ENCODE measurements at places on chromosomes 13 and 19.

GRCh38 chr19:7187605-7188339 lies 106.4 kb downstream of the INSR start:
- DNase-seq, result no peak

GRCh38 chr19:50710094-50710493 lies 9.5 kb downstream of the SHANK1 start:
- DNase-seq, result no peak

DNA sequence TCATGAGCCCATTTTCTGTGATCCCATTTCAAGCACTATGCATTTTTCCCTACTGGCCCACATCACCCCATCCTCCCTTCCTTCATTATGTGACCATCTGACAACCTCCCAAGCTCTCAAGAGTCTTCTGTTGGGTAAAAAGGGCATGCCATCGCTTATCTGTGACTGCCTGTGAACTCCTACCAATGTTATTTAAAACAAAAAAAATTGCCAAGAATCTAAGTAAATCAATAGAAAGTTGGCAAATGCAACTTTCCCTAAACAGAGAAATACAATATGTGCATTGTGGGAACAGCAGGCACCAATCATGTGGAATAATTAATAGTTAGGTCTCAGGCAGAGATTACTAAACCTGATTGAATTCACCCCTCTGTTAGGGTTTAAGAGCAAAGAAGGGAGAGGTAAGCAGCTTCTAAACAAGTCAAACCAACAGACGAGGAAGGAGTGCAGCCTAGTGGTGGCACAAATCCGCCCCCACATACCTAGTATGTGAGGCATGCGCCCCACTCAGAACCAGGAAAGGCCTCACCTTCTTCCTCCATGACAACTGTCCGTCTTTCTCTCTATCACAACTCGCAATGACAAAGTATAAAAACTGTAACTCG lies 29.8 kb downstream of the DZIP1 start:
- no peak for DNase-seq

DNA sequence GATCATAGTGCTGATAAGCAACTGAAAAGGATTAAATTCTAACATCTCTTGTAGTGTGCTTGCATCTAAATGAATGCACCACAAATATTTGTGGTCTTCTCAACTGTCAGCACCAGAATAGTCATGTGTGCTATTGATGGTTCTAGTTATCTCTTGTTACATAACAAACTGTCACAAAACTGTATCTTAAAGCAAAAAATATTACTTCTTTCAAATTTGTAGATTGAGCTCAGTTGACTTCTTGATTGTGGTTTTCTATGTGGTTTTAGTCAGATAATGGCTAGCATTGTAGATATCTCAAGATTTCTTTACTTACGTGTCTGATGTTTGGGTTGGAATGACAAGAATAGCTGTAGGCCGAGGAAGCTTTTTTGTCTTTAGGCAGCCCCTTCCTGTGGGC lies 431.3 kb downstream of the SLITRK6 start:
- no peak for DNase-seq

DNA sequence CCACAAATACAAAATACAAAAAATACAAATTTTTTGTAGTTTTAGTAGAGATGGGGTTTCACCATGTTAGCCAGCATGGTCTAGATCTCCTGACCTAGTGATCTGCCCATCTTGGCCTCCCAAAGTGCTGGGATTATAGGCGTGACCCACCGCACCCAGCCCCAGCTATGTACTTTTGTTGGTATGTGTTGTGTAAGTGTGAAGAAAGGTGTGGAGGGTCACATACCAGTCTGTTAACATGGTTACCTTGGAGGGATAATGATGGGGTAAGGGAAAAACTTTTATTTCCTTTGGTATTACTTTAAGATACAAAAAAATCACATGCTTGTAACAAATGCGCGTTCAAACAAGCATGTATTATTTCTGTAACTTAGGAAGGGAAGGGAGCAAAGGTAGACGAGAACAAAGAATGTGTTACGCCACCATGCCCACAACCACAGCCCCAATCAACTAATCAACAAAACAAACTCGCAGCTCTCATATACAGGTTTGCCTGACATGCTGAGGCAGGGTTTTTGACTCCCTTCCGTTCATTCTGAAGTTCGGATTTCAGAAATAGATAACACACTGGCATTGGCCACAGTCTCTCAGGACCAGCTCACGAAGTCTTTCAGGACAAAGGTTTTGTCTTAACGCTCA lies 13.5 kb upstream of the VWA8 start:
- no peak for DNase-seq

DNA sequence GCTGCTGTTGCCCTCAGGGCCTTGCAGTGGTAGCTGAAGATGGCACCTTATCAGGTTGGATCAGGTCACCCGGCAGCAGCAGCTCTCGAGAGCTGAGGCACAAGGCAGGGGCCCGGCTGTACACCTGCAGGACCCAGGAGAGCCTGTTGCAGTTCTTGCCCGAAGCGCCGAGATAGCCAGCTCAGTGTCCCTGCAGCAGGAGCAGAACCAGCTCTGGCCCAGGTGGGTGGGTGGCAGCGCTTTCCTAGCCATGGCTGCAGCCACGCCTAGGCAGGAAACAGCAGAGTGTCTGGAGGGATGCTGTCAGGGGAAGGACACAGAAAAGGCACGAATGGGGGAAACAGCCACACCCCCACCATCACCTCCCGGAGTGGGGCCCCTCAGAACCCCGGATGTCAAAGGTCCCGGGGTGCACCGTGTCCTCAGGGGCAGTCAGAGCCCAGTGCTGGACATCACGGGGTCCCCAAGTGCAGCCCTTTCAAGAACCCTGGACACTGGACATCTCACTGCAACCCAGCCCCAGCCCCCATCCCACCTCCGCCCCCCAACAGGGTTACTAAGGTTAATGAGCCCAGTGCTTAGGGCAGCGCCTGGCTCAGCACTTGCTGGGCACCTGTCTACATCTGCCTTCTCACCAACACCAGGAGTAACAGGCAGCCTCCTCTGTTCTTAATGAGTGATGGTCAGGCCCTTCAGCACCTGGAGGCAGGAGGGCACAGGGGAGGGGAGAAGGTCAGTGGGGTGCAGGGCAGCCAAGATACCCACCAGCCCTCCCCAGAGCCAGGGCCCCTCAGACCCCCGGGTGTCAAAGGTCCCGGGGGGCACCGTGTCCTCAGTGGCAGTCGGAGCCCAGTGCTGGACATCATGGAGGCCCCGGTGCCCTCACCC lies 8.7 kb downstream of the ACP4 start:
- DNase-seq, result no peak

DNA sequence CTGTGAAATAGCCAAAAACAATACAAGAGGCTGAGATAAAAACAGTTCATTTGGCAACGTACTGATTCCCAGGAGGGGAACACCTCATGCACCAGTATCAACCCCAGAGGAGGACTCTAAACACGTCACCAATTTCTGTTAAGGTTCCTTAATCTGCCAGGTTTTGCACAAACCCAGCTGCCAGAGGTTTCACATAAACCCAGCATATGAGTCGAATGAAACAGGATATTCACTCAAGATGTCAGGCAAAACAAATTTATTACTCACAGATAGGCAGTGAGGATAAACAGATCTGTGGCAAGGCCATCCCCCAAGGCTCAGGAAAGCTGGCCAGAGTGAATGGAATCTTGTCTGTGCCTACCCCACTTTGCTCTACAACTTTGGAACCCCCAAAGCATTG lies 210.9 kb downstream of the GPC5 start:
- DNase-seq, result no peak

- DNase-seq, result no peak
Measured at GRCh38 chr13:56561327-56561726, 579.4 kb upstream of the PRR20A start.

DNA sequence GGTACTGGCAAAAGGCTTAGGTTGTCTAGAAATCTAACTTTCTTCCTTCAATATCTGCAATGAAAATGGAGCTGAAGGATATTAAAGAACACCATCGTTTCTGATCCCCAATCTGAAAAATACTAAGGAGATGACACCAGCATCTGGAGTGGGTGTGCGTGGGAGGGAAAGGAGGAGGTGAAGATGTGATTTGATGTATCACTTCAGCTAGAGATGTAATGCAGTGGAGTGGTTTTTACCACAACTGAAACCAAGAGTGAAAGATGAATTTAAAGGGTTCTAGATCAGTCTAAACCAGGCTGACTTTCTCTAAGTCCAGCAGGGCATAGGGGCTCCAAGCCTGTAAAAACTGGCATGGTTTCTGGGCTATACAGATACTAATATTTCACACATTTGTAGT lies 148.4 kb downstream of the AKAP11 start:
- no peak for DNase-seq

GRCh38 chr19:44808463-44809371 lies at the start of gene BCAM:
Gene BCAM (plus strand): TSS chr19:44809103. CDS start chr19:44809125, 22 bp downstream.
- peak; percentile 58 for DNase-seq

GRCh38 chr19:15456871-15457700 lies 7.3 kb downstream of the RASAL3 start:
- no peak for DNase-seq

- no peak for DNase-seq
Measured at GRCh38 chr13:44242766-44243165, 130.9 kb upstream of the SERP2 start.

GRCh38 chr13:94520001-94520400 lies 40.5 kb upstream of the DCT start:
- DNase-seq, result no peak

DNA sequence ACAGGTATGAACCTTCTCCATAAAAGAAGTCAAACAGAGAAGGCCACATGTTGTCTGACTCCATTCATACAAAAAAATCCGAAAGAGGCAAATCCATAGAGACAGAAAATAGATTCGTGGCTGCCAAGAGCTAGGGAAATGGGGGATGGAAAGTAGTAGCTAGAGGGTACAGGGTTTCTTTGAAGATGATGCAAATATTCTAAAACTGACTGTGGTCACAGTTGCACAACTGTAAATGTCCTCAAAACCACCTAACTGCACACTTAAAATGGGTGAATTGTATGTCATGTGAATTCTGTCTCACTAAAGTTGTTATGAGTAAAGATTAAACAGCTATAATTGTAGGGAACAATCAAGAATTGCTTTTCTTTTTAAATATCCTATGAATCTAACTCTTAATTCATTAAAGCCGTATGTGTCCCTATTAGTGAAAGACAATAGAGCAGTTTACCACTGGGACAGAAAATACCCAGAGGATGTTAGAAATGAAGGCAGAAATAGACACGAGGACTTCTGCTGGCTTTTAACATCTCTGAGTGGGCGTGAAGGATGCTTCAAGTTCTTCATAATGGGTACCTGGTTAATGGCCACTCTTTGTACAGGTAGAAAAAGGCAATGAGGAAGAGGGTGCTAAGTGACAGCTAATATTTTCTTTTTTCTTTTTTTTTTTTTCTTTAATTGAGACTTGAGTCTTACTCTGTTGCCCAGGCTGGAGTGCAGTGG lies 21.2 kb downstream of the INSR start:
- no peak for DNase-seq

GRCh38 chr19:3381701-3382372 lies 15.5 kb downstream of the NFIC start:
- DNase-seq, result no peak

GRCh38 chr19:17090583-17090982 lies 15.0 kb downstream of the MYO9B start:
- DNase-seq, result no peak

DNA sequence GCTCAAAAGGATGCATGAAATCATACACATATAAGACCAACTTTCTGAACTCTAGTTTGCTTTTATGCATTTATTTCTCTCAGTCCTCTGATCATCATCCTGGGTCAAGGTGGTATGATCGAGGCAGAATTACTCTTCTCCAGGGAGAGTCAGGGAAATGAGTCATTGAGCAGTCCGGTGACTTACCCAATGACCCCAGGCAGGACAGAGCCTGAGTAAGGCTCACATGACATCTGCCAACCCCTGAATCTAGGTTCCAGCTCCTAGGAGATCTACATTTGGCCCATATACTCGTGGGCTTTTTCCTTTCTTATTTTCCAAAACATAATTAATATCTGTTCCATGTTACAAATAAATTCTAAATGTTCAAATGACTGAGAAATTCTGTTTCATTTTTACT lies 502.3 kb downstream of the FOXO1 start:
- no peak for DNase-seq

GRCh38 chr19:48405010-48405659 lies 11.7 kb downstream of the GRIN2D start:
- DNase-seq, result no peak

DNA sequence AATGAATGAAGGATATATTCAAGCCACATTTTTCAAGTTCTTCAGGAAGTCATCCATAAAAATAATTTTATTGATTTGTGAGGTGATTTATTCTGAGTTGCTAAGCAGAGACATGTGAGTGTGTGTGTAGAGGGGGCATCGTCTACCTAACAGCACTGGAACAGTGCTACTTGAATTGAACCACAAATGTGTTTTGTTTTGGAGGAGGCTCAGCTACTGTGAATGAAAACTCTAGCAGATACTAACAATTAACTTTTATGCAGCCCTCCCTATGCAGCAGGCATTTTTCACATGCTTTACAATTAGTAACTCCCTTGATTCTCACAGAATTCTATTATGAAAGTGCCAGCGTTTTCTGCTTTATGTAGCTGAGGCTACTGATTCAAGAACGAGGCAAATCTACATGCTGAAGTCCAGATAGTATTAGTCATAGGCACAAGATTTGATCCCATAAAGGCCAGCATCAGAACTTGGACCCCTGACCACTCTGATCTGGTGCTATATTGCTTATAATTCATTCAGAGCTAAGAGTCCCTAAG lies 103.7 kb downstream of the MYO16 start:
- DNase-seq, result no peak

GRCh38 chr13:91313103-91313502 lies 34.4 kb upstream of the MIR17HG start:
- peak; percentile 50 for DNase-seq

- no peak for DNase-seq
Measured at GRCh38 chr19:3608079-3608641, 1.5 kb upstream of the TBXA2R start.

GRCh38 chr19:58560921-58561320 lies 2.5 kb upstream of the UBE2M start:
- no peak for DNase-seq

DNA sequence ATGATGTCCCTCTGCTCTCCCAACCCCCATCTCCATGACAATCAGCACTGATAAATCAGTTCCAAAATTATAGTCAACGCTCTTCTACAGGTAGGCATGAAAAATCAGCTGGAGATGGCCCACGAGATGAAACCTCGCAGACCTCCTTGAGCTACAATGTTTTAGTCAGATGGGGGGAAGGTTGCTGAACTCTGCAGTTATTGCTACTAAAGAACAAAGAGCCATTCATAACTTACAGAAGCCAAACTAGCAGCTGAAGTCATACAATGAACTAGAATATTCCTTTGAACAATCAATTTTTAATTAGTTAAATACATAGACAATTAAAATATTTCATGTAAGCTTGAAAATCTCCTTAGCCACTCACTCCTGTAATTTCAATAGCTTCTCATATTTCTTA lies 179.2 kb downstream of the NHLRC3 start:
- DNase-seq, result peak; percentile 21

GRCh38 chr19:20165971-20166592 lies 932 bp upstream of the ZNF486 start:
- DNase-seq, result no peak

DNA sequence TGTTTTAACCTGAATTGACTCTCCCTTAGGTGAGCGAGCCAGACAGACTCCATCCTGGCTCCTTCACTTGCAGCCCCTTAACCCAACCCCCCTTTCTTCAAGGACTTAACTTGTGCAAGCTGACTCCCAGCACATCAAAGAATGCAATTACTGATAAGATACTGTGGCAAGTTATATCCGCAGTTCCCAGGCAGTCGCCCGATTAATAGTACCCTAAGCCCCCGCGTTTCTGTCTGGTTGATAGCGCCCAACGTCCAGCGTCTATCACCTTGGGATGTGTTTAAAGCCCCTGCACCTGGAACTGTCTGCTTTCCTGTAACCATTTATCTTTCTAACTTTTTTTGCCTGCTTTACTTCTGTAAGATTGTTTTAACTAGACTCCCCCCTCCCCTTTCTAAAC lies 6.2 kb downstream of the HSD17B14 start:
- DNase-seq, result no peak

Data from midbrain (tissue), 1 donor.